ENCODE measurements at places on chromosomes 7 and 10.

DNA sequence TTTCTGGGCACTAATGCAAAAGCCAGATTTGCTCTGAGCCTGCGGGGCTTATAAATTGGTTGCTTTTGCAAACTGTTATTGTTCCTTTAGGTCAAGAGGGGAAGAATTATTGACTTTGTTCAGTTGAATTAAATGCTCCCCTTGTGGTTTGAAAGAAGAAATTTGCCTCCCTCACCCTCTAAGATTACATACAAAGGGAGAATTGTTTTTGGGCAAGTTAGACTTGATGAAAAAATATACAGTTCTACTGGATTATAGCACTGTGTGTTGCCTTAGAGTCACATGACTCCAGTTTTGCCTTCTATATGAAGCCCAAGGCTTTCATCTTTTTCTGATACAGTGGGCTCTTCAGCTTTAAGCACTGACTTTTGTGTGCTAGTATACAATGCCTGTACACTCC, 1265.8 kb upstream of the LRRTM3 start:
- DNase-seq, result no peak

DNA sequence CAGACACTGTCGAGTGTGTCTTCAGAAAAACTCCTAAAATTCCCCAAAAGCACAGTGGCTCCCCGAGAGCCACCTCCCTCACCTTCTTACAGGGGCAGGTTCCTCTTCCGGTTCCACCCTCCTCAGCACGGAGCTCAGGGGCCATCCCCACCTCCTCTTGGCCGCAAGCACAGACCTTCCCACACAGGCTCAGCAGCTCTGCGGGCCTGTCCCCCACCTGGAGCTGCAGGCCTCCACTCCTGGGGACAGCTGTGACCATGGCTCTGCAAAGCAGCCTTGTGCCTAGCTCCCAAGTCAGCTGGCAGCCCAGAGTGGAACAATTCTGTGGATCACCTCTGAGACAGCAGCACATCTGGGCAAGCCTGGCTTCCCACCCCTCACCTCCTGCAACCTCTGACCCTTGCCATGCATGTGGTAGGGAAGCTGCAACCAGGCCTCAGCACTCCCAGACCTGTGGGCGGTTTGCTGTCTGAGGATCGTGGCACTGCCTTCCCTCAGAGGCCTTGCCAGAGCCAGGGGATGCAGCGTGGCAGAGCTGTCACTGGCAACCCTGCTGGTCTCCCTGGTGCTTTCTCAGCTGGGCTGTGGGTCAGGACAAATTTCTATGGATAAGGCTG, 79.7 kb downstream of the ALOX5 start:
- DNase-seq, result no peak

DNA sequence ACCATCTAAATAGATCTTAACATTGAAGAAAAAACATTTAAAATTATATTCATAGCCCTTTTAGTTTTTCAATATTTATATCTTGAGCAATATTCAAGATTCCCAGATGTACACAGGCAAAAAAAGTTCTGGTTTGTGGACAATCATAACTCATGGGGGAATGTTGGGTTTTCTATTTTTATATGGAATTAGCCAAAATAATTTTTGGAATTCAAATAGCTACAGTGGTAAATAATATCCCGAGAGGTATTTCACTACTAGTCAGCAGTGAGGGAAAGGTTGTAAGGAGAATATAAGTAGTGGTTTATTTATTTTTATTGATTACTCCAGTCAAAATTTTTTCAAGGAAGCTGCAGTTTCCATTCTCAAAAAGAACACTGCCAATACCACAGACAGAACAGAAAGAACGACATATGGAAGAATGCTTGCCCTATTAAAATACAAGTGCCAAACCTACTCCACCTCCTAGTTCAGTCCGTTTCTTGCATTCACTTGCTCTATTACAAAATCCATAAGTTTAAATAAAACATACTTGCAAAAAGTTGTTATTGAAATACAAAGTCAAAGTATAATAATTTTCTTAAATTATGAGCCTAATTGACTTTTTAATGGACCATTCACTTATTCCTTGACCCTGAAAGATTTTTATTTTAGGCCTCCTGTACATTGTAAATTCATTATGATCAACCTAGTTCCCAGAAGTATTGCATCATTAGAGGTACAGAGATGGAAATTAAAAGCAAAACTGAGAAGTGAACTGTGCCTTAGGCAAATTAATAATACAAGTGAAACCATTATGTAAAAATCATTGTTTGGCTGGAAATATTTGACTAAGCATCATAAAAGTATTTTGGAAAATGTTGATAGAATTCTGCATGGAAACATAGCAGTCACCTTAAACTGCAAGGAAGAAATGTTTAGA, 533.2 kb downstream of the PARD3 start:
- no peak for DNase-seq

DNA sequence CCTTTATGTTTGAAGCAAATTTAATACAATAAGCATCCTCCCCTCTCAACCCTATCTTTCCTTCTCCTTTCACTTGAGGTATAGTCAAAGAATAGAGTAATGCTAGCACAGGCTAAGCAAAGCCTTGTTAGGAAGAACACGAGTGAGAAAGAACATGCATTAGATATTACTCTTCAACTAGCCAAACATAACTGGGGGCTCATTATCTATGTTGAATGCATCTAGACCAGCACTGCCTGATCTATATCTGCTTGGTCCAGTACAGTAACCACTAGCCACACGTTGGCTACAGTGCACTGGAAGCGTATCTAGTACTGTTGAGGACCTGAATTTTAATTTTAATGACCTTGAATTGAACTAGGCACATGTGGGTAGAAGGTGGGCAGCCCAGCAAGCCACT, 21.0 kb downstream of the SFMBT2 start:
- no peak for DNase-seq

DNA sequence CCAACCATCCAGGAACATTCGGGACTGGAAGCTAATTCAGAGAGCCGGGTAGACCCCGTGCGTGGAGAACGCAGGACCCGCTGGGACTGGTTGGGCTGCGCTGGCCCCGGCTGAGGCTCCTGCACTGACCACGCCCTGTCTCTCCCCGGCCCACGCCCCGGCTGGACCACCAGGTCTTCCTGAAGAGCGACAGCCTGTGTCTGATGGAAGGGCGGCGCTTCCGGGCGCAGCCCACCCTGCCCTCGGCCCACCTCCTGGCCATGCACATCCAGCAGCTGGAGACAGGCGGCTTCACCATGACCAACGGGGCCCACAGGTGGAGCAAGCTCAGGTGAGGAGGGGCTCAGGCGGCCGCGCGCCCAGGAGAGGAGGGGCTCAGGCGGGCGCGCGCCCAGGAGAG, 10.2 kb upstream of the UTF1 start:
- no peak for DNase-seq

DNA sequence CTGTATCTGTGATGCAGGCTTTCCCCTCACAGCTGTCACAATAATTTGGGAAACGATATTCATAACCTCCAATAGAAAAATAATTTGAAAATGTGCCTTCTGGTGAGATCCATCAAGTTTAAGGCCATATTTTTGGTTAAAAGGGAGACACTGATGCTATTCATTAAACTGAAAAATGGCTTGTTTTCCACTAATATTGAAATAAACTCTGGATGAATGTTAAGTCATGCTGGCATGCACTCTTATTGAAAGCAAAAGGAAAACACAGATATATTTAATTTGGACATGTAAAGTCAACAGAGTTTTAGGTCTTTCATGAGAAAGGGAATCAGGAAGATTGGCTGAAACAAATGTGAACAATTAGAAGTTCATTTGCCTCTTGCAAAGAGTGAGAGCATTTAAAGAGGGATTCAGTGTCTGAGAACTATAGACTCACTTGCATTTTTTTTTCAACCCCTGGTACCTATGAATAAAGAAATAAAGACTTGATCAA, 879.2 kb downstream of the LRMDA start:
- DNase-seq, result no peak
